Activated T-cell treated with anti-CD3 and anti-CD28 coated beads, Interleukin-2, amount 50 U/mL, for 24 hours (primary cell): ENCODE measurements at places on chromosomes 1 and 21.

GRCh38 chr1:60345621-60346020, 272.1 kb upstream of the C1orf87 start:
- no peak for DNase-seq

- DNase-seq, result no peak
These were observed 54.5 kb downstream of the TBCE start for GRCh38 chr1:235421751-235422150.

- no peak for DNase-seq
These were observed 21.4 kb upstream of the LBR start for GRCh38 chr1:225449261-225449660.

DNA sequence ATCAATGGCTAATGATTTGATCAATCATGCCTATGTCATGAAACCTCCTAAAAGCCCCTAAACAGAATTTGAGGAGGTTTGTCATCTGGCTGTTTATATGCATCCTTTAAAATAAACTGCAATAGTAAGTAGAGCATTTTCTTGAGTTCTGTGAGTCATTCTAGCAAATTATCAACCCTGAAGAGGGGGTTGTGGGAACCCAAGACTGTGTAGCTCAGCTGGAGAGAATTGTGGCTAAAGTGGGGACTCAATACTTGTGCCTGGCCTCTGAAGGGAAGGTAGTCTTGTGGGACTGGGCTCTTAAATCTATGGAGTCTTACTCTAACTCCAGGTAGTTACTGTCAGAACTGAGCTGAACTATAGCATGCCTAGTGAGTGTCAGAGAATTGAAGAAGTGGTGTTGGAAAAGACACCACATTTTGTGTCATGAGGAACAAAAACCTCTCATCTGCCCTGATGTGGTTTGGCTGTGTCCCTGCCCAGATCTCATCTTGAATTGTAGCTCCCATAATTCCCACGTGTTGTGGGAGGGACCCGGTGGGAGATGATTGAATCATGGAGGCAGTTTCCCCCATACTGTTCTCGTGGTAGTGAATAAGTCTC, 402.4 kb downstream of the USH2A start:
- DNase-seq, result no peak

DNA sequence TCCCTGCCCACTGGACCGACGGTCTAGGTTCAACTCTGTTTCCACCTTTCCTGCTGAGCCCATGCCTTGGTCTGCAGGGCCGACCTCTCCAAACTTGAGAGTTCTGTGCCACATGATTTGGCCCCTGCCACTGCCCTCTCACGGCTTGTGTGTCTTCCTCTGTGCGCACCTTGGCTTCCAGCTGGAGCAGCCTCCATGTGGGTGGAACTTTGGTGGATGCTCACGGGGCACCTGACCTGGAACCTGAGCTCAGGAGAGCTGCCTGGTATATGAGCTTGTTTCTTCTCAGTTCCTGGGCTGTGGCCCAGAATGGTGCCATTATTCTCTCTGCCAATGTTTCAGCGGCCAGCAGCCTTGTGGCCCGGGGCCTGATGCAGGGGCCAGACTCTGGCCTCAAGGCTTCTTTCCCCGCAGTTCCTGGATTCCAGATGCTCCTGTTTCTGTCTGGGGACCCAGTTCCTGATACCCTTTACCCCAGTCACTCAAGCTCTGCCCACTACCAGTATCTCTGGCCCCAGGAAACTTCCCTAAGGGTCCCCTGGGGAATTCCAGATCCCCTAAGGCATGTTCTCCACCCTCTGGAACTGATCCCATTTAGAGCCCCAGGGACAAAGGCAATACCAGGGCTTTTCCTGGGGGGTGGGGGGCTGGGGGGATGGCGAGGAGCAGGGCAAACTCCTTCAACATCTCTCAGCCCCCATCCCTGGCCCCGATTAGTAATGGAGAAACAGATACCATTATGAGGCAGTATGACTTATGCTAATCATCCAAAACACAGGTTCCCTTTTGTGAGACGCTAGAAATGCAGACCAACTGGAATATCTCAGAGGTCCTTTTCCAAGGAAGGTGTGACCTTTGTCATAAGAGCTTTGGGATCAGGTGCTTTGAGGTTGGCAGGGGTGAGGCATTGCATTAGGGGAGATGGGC, 11.1 kb downstream of the QSOX1 start:
- no peak for DNase-seq

DNA sequence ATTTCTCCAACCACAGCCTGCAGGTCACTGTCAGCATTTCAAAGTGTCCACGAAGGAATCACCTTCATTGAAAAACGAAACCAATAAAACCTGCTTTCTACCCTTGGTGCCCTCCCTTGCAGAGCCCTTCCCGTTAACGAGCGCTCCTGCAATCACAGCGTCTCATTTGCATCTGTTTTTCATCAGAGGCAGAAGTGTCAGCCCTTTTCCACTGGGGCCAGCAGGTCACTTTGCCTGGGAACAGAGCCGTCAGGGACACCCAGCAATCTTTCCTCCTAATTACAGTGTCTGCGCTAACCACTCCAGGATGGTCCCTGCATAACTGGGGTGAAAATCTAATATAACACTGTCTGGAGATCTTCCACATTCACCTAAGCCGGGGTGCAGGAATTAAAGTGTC, 85.3 kb downstream of the PSMG1 start:
- no peak for DNase-seq
